D721Med (cell line): ENCODE measurements at places on chromosomes 6 and 20.

- DNase-seq, result no peak
Observed at GRCh38 chr6:30013291-30013922, 47.7 kb upstream of the POLR1H start.

- DNase-seq, result no peak
Observed at GRCh38 chr6:101290346-101290745, 103.2 kb upstream of the GRIK2 start.

GRCh38 chr20:38450412-38450975, 15.4 kb upstream of the SNHG17 start:
- no peak for DNase-seq

DNA sequence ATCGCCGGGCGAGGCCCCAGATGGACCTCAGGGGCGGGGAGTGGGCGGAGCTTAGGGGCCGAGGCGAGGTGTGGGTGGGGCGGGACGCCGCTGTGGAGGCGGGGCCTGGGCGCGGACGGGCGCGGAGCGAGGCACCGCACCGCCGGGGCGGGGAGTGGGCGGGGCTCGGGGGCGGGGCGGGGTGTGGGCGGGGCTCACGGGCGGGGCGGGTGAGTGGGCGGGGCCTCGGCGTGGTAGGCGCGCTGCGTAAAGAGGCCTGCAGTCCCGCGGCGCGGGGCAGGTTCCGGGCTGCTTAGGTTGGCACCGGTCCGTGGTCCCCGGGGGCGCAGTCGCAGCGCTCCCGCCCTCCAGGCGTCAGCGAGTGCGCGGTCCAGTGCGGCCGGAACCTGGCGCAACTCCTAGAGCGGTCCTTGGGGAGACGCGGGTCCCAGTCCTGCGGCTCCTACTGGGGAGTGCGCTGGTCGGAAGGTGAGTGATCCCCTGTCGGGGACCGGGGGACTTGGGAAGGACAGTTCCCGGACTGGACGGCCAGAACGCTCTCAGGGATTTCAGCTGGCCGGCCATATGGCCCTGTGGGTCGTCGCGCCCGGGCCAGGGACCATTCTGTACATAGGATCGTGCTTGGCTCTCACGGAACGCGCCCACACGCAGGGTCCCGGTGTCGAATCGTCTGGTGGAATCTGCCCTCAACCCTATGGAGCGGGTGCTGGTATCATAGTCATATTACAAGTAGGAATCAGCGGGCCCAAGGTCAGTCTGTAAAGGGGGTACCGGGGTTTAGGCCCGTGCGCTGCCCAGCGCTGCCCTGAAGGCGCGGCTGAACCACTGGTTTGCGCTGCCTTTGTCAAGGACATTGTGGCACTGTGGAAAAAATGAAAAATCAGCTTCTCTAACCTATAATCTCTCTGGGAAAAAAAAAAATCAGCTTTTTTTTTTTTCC, at the start of gene NQO2:
TSS of gene NQO2 (plus strand) at position 277 of the 940 bp plus-strand sequence. CDS start 6,659 bp downstream, outside the sequence.
- peak; percentile 90 for DNase-seq

- DNase-seq, result no peak
Observed at GRCh38 chr6:135993361-135993760, 141.9 kb downstream of the PDE7B start.

DNA sequence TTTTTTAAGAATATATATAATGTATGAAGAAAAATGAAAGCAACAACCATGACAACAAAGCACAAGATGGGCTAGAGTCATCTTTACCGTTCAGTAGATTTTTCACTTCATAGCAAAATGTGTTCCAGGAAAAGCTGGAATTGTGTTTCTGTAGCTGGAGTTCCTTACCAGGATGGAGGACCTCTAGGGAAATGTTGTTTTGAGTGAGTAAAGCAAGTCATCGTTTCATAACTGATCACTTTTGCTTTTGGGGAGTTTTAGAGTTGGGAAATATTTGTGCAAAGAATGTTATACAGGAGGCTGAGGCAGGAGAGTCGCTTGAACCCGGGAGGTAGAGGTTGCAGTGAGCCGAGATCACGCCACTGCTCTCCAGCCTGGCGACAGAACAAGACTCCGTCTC, 151.6 kb downstream of the SASH1 start:
- no peak for DNase-seq

DNA sequence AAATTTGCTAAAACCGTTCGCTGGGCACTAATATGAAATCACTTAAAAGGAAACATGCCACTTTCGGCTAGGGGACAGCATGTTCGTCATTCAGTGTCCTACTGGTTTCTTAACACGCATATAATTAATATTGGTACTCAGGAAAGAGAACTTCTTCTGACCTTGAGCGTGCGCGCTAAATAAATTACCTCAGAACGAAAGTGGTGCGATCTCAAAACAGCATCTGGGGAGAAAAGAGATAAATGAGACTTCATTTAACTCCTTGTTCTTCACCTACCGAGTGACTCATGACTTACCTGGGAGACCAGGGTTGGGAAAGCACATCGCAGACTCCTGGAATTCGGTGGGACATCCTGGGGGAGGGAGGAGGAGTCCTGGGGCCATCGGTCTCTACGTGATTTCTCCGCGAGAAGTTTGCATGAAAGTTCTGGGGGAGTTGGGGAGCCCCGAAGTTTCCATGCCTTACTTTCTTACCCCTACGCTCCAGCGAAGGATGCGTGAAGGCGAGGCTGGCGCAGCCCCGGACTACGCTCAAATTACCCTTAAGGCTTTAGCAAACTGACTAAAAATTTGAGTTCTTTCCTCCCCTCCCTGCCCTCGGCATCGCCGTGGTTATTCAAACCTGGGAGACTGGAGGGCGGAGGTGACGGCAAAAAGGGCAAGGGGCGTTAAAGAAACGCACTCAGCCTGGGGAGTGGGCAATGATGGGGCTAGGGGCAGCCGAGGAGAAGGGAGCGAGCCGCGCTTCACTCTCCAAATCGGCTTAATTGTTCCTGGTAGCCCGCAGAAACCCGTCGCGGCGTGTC, 1.1 kb upstream of the BEND6 start:
- no peak for DNase-seq

- no peak for DNase-seq
Observed at GRCh38 chr6:118248171-118248570, 299.9 kb upstream of the PLN start.

- DNase-seq, result no peak
Observed at GRCh38 chr6:46472243-46472642, 19.0 kb downstream of the RCAN2 start.

GRCh38 chr20:41329435-41330342, 10.9 kb upstream of the LPIN3 start:
- no peak for DNase-seq

DNA sequence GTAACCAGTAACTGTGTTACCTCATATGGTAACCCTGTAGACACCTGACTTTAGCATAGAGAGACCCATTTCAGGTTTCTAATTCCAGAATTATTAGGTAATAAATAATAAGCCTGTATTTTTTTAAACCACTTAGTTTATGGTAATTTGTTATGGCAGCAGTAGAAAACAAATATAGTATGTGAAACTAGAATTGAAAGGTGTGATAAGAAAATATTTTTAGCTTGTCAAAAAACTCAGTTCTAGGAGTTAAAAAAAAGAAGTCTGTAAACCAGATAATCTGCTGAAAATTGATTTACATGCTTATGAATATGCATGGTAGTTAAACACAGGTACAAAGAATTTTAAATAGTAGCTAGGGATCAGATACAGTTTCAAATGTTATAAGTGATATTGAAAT, 695.0 kb upstream of the GJE1 start:
- DNase-seq, result no peak

GRCh38 chr6:149939909-149940671, 1.7 kb upstream of the ULBP2 start:
- DNase-seq, result no peak

DNA sequence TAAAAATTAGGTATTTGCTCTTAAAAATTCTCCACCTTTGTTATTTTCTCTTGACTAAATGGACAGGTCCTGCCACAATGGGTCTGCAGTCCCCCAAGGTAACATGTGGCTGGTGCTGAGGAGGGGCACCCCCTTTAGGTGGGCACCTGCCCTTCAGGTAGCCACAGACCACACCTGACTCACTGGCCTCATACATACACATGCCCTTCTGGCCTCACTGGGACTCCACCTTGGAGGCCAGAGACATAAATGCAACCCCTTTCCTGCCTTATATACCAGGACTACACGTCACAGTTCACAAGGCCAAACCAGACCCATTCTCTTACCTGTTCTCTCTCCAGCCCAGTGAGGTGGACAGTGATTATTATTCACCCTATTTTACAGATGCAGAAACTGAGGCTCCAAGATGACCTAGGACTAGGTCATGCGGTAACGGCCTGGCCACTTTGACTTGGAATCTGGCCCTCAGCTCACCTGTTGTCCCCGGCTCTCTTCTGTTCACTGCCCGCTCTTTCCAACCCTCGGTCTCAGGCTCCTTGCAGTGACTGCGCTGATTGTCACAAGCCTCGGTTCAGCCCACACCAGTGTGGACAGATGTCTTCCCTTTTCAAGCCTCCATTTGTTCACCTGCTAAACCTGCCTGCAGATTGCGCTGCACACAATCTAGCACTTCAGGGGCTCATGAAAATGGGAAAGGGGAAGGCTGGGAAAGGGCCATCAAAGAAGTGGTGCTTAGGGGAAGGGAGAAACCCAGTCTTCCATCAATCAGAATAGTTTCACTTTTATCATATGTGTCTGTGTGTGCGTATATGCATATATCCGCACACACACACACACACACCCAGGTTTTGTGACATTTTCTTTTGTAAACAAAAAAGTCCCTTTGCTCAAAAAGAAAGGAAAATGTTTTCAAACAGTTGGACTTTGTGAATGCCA, 121.7 kb downstream of the BCAS1 start:
- DNase-seq, result no peak

GRCh38 chr6:88111991-88112390, 54.2 kb downstream of the CNR1 start:
- no peak for DNase-seq

- DNase-seq, result no peak
Observed at GRCh38 chr6:119256392-119256791, 93.2 kb downstream of the MAN1A1 start.

DNA sequence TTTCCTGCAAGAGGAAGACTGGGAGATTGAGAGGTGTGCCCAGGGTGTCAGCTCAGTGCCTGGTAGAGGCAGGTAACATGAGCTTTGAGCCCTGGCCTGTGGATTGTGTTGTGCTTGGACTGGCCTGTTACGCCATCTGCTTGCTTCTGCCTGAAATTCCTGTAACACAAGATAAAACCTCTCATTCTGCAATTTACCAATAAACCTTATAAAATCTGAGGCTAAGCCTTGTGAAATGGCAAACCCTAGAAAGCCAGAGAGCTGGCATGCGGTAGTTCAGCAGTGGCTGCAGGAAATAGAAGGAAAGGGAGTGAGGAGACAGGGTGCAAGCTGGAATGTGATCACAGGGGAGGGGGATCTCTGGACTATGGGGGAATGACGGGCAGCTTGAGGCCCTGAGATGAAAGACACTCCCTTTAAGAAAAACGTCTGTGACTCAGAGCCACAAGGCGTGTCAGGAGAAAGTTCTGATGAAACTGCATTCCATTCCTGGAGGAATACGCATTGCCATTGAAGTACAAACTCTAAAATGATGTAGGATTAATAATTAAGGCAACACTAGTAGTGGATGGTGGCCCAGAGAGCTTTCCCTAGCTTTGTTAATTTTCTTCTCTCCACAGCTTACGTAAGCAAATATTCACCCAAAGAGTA, 26.3 kb upstream of the TFAP2A start:
- no peak for DNase-seq

DNA sequence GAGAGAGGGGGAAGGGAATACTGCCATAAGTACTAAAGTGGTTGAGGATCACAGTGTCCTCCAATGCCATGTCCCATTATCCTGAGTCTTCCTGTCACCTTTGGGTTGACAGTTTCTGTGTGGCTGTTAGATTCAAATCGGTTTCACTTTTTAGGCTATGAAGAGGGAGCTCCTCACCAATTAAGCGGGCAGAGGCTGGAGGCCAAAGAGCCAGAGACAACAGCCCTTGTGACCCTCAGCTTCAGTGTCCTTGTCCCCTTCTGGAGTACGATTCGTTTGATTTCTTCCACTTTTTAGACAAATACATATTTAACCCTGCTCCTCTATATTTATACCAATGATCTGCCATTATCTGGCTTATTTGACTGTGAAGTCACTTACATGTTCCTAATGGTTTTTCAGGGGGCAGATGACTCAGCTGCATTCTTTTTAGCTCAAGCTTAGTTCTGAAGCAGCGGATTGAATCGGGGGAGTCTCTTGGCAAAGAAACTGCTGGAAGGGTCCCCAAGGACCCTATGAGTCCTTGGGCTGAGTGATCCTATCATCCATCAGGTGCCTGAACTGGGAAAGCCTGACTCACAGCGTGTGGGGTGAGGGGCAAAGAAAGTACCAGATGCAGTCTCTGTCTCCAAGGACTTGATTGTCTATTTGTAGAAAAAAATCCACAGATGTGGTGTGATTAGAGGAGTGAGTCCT, 18.2 kb downstream of the FERMT1 start:
- DNase-seq, result no peak

DNA sequence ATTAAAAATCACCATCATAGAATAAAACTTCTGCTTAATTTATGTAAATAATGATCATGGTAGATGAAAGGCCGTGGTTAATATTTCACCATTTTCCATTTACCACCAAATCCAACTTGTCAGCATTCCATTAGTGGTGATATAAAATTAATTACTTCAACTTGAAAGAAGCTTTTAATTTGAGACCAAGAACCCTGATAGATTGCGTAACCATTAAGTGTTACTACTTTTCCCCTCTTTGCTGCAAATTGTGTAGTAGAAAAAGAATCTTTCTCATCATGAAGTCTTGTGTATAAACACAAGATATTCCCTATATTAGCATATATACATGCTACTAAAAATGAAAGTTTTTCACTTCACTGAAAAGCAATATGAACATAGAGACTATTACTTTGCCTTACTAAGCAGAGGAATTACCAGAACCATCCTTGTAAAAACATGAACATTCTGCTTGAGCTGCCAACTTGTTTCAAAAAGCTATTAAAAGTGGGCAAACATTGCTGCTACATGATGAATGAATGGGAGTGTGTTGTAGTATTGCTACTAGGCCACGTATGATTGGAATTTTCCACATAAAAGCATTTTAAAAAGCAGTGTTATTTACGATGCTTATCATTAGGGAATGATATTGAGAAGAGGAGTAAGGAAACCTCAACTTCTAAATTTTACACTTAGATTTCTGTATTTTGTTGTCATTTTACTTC, 35.0 kb downstream of the STX11 start:
- DNase-seq, result no peak

DNA sequence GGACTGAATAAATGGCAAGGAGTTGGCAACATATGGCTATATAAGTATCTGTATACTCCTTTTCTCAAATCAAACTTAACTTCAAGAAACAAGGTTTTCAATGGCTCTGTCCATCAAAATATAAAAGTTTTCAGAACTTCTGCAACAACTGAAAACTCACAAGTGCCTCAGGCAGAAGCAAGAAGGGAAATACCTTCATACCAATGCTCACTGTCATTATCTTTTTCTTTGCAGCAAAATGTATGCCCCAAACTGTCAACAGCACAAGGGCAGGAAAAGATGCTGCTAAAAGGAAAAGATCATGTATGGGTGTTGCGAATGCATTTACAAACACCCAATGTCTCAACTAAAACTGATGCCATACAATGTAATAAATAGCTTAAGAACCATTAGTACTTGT, 45.9 kb downstream of the PTPRK start:
- DNase-seq, result no peak

DNA sequence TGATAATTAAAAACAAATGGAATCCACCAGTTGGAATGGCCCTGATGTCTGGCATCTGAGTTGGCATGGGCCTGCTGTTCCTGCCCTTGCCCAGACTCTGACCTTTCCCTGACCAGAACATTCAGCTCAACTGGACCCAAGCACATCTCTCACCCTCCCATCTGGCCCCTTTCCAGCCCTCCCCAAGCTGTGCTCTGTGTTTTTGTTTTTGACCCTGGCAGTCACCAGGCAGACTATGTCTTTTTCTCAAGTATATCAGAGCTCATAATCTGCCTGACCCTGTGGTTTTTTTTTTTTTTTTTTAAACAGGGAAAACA, 117.6 kb downstream of the TRDN start:
- DNase-seq, result no peak
